Smooth muscle cell of the brain vasculature (primary cell): ENCODE measurements at places on chromosomes 11 and 22.

GRCh38 chr11:101008961-101009689 lies 120.5 kb downstream of the PGR start:
- no peak for DNase-seq

GRCh38 chr11:116473206-116473769 lies 299.5 kb downstream of the BUD13 start:
- DNase-seq, result no peak

GRCh38 chr22:37913233-37913721 lies 7.2 kb downstream of the MICALL1 start:
- no peak for DNase-seq

- DNase-seq, result no peak
Measured at GRCh38 chr22:19887256-19887985, 32.7 kb upstream of the GNB1L start.

GRCh38 chr11:17400048-17400775 lies 11.8 kb upstream of the KCNJ11 start:
- DNase-seq, result no peak

GRCh38 chr11:69380921-69381581 lies 87.1 kb downstream of the MYEOV start:
- DNase-seq, result no peak

DNA sequence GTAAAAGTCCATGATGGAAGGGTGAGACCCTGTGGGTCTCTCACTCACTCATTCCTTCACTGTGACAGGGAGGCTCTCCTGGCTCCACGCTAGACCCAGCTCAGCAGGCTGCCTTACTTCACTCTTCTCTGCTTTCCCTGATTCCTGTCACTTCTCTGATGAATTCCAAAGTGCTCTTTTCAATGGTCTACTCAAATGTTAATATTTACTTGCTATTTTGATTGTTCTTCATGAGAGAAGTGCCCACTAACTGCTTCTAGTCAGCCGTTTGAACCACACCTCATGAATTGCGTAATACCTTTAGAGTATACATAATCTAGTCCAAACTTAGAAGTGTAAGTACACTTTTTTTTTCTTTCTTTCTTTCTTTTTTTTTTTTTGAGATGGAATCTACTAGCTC lies 1350.2 kb upstream of the RAG2 start:
- DNase-seq, result no peak

GRCh38 chr22:30402028-30402765 lies 5.4 kb downstream of the SEC14L2 start:
- DNase-seq, result no peak

- DNase-seq, result no peak
Measured at GRCh38 chr11:72188267-72188666, 3.7 kb upstream of the FOLR1 start.

DNA sequence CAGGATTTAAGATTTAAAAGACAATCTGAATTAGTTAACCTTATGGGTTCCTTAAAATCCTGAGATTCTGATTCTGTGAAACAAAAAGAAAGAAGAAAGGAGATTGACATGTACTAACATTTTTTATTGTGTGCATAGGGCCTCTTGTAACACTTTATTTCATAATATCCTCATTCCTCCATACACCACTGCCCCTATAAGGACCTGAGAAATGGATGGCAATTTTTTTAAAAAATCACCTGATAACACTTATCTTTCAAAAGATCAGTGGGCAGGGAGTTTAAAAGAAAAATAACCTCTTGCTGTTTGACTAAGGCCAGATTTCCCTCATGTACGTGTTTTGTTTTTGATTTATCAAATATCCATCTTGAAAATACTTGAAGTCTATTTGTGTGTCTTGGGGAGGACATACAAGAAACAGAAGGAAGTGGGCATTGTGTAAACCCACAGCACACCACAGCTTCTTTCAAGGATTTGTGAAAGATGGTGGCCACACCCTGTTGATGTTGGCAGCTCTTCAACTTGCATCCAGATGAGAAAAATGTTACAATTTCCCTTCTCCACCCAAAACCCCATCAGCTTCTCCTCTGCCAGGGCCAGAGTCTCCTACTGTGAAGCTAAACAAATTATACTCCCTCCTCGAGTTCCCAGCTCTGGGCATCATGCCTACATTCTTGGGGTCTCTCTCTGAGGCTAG lies 35.0 kb upstream of the MPEG1 start:
- peak; percentile 4 for DNase-seq

DNA sequence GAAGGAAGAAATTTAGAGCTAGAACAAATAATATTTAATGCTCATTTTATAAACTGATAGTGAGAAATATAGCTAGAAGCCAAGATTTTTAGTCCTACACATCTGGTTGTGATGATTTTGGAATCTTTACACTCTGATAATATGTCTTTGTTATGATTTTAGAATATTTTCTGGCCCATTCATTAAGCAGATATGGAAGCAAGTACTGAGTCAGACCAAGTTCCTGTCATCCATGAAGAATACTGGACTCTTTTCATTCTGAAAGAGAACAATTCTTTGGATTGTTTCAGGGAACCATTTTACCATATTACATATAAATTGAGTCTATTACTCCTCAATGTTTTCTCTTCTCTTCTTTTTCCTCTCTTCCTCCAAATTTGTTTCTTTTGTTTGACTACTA lies 227.4 kb downstream of the TMEM135 start:
- DNase-seq, result no peak

- no peak for DNase-seq
Measured at GRCh38 chr22:39312410-39312809, 7.0 kb downstream of the RPL3 start.

GRCh38 chr11:26227883-26228502 lies 103.9 kb upstream of the ANO3 start:
- DNase-seq, result no peak

GRCh38 chr11:1834062-1834610 lies 654 bp upstream of the SYT8 start:
- no peak for DNase-seq

DNA sequence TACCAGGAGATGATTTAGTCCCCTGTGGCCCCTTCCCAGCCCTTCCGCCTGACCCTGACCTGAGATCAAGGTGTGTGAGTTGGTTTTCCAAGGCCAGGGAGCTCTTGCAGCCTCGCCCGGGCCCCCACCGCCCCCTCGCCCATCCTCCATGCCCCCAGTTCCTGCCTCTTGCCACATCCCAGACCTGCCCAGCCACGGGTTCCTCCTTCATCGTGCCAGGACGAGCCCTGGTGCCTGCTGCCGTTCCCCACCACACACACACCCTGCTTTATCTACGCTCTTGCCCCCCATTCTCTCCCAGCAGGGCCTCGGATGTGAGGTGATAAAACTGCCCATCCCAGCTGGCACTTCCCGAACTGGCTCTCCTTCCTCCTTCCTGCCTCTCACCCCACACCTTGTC lies 1.4 kb upstream of the LIF start:
- DNase-seq, result no peak

- no peak for DNase-seq
Measured at GRCh38 chr22:50620593-50621355, 7.2 kb downstream of the ARSA start.

- peak; percentile 45 for DNase-seq
Measured at GRCh38 chr22:46934746-46935491, 172.5 kb downstream of the TBC1D22A start.

DNA sequence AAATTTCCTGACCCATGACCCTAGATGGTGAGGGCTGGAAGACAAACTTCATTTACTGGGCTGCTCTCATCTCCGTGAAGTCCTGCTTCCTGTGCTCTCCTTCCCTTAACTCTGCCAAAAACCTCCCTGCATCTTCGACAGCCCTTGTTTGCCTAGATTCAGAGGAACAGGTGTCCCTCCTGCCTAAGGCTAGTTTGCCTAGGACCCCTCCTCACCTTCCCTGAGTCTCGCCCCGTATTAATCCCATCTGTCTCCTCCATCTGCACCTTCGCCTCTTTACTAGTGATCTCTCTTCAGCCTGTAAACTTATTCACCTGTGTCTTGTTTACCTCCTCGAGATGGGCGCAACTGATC lies 33.1 kb downstream of the EIF3F start:
- DNase-seq, result no peak

GRCh38 chr22:37343348-37343747 lies 61.0 kb downstream of the CYTH4 start:
- no peak for DNase-seq

DNA sequence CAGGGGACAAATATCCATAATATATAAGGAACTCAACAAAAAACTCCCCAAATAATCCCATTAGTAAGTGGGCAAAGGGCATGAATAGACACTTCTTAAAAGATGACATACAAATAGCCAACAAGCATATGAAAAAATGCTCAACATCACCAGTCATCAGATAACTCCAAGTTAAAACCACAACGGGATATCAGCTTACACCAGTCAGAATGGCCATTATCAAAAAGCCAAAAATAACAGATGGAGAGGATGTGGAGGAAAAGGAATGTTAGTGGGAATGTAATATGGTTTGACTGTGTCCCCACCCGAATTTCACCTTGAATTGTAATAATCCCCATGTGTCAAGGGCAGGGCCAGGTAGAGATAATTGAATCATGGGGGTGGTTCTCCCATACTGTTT lies 350.1 kb downstream of the GUCY1A2 start:
- peak; percentile 6 for DNase-seq

GRCh38 chr11:693887-694562 lies 997 bp downstream of the DEAF1 start:
- no peak for DNase-seq

DNA sequence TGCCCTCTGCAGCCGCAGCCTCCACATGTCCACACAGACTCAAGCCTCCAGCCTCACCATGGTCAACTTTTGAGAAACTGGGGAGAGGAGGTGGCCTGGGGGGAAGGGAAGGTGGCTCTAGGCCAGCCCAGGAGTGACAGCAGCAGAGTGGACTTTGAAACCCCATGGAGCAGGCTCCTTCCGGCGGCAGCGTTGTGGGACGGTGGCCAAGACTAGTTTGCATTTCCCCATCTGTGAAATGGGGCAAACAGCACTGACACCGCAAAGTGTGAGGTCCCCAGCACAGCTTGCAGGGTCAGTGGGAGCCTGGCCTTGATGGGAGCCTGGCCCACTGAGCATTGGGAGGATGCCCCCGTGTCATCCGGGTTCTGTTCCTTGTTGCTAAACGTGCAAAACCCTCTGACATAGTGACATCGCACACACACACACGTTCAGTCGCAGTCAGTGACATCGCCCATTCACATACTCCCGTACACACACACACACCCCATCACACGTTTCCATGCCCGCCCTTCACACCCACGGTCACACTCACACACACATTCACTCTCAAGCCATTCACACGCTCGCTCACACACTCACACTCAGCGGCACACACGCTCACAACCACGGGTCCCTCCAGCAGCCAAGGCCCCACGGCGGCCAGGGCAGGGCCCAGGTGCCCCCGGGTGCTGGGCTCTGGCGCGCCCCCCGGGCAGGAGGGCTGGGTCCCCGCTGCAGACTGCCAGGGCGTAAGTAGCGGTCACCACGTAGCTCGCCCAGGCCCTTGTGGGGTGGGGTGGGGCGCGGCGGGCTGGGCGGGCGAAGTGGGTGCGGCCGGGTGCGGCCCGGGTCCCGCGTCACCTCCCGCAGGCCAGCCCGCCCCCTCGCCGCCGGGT lies 585 bp downstream of the CYB5R3 start:
- no peak for DNase-seq

- DNase-seq, result no peak
Measured at GRCh38 chr11:36622431-36623136, 24.5 kb upstream of the RAG2 start.

DNA sequence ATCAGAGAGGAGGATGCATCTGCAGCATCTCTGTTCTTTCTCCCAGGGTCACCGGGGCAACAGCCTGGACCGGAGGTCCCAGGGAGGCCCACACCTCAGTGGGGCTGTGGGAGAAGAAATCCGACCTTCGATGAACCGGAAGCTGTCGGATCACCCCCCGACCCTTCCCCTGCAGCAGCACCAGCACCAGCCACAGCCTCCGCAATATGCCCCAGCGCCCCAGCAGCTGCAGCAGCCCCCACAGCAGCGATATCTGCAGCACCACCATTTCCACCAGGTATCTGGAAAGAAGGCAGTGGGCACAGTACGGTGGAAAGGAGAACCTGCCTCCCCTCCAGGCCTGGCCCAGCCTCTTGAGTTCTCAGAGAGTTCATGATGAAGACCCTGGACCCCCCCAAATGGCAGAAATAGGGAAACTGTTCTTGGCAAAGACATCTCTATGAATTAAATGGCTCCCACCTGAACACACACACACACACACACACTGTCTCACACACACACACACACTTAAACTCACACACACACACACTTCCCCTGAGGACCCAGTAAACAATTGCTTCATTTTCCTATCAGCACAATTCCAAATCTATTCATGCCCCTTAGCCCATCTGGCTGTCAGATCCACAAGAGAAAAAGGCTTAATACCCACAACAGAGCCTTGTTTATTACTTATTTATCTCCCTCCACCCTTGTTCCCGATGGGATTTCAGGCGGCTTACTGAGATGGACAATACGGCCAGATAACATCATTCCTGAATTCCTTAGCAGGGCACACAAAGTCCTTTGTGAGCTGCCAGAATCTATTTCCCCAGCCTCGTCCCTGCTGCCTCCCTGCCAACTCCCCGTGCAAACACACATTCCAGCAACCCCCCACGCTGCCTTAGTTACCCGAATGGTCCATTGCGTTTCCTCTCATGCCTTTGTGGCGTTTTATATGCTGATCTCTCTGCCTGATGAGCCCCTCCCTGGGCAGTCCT lies 8.1 kb downstream of the TMA7B start:
- DNase-seq, result no peak

GRCh38 chr11:776561-777287 lies 563 bp downstream of the GATD1 start:
- no peak for DNase-seq

GRCh38 chr11:63564056-63564774 lies 1.0 kb upstream of the PLAAT2 start:
- no peak for DNase-seq

- DNase-seq, result no peak
Measured at GRCh38 chr11:82038154-82038553, 695.5 kb downstream of the FAM181B start.

- no peak for DNase-seq
Measured at GRCh38 chr22:27100789-27101188, 443.4 kb downstream of the MIAT start.

DNA sequence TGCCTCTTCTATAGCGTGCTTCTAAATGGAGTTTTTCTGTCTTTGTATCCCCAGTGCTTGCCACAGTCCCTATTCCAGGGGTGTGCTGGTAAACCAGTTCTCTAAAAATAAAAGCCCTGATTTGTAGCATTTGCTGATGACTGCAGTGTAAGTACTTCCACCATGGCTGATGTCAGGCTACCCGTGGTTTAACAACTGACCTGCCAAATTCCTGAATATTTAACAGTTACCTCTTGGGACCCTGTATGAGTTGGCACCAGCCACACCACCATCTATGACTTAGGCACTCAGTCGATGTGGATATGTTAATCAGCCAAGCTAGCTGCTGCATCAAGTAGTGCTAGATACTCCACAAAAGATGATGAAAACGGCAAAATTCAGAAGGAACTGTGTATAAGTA lies 94.0 kb upstream of the MTNR1B start:
- DNase-seq, result no peak

GRCh38 chr22:25069758-25070481 lies 117.4 kb downstream of the KIAA1671 start:
- DNase-seq, result no peak

DNA sequence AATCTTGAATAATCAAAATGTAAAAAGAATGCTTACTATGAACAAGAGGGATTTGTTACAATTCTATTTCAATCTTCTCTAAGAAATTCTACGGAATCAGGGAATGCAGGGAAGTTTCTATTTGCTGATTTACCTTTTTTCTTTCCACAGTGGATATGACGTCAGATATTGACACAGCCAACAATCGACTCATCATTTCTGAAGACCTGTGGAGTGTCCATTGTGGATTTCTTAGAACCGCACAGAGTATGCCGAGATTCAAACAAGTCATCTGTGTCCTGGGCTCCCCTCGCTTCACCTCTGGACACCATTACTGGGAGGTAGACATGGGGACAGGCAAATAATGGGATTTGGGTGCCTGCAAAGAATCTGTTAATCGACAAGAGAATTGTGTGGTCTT lies 4.1 kb upstream of the RFPL1 start:
- DNase-seq, result no peak
